Anterior cingulate cortex (tissue), 58 donors: ENCODE measurements at places on chromosomes 13 and 19.

- no peak for DNase-seq
Measured at GRCh38 chr19:16516923-16517610, 20.9 kb downstream of the C19orf44 start.

- no peak for DNase-seq
Measured at GRCh38 chr13:113442354-113442984, 10.8 kb downstream of the ADPRHL1 start.

GRCh38 chr13:36006894-36007675 lies 124.1 kb downstream of the DCLK1 start:
- no peak for DNase-seq

GRCh38 chr13:24353736-24354135 lies 44.4 kb downstream of the C1QTNF9 start:
- DNase-seq, result no peak

DNA sequence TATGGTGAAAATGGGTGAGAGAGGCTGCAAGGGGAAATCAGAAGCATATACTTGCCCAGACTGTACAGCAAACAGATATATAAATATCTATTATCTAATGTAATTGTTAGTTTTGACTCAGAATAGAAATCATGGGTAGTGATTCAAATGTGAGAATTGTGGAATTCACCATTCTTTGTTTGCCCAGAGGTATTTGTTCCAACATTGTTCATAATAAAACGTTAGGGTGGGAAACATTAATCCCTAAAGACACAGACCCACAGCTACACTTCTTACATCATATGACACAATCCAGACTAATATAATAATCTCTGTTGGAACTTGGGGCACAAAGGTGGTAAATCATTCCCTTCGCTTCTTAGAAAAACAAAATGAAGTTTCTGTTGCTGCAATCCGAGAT lies 646.5 kb upstream of the SLITRK6 start:
- no peak for DNase-seq
